ENCODE measurements at places on chromosomes 6 and 20.

GRCh38 chr6:79862711-79863110 lies 84.6 kb downstream of the ELOVL4 start:
- DNase-seq, result no peak

- DNase-seq, result no peak
These were observed 98.8 kb downstream of the YTHDF1 start for GRCh38 chr20:63117151-63117550.

GRCh38 chr6:33950472-33950881 lies 146.7 kb upstream of the MLN start:
- DNase-seq, result no peak

DNA sequence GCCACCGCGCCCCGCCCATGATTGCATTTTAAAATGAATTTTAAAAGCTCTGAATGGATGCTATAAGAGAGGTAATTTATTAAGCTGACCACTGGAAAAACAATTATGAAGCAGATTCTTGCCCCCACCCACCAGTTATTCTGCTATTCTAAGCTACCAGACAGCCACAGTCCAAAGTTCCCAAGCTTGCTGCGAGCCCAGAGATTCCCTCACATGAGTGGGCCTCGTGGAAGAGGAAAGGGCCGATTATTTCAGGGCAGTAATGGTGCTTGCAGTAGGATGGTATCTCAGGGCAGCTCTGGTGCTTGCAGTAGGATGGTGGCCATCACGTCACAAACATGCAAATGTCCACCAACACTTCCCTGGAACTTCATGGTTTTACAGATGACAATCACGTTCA lies 56.7 kb downstream of the SLC22A23 start:
- no peak for DNase-seq

- DNase-seq, result no peak
These were observed 21.8 kb downstream of the PKHD1 start for GRCh38 chr6:52065621-52066020.

GRCh38 chr20:50015993-50016770 lies 33.4 kb downstream of the SNAI1 start:
- no peak for DNase-seq

DNA sequence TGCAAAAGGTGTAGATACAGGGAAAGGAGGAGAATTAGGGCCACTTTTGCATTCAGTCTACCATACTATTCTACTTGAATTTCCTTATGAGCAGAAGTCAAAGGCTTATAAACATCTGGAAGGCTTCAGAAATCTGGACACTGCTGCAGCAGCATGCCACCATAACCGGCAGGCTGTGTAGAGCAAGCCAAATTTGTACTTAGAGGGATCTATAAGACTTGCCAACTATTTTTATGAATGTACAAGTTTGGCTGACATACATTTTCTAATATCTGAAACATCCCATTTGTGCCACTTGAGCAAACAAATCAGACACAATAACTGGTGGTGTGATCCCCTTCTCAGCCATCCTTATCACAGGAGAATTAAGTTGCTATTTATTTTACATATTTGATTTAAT lies 14.0 kb upstream of the PLCB1 start:
- DNase-seq, result no peak

DNA sequence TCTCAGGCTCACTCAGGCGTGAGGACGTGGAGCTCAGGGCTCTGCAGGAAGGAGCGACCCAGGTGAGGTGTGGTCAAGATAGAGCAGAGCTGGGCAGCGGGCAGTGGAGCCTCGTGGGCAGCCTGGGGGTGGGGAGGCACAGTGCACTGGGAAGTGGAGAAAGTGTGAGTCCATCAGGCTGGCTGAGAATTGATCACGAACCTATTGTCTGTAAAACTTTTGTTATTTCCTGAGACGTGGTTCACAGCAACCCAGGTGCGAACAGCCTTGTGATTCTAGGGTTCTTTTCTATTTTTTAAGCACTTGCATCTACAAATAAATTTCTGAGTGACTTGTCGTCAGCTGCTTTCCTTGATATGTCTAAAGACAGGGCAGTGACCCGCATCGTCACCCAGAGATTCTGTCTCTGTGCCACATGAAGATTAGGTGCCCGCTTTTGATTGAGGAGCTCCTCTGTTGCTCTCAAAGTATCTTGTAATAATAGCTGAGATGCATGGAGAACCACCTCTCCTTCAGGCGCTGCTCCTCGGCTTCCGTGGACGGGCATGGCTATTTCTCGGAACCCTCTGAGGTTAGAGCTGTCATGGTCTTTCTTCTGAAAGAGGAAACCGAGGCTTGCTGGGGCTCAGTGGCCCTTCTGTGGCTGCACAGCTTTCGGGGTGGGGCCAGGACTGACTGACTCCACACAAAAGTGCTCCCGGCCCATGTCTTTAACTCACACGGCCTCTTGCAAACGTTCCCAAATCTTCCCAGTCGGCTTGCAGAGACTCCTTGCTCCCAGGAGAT lies 662 bp upstream of the CCR6 start:
- no peak for DNase-seq

GRCh38 chr6:139161169-139161568 lies 26.3 kb downstream of the HECA start:
- DNase-seq, result peak; percentile 18

DNA sequence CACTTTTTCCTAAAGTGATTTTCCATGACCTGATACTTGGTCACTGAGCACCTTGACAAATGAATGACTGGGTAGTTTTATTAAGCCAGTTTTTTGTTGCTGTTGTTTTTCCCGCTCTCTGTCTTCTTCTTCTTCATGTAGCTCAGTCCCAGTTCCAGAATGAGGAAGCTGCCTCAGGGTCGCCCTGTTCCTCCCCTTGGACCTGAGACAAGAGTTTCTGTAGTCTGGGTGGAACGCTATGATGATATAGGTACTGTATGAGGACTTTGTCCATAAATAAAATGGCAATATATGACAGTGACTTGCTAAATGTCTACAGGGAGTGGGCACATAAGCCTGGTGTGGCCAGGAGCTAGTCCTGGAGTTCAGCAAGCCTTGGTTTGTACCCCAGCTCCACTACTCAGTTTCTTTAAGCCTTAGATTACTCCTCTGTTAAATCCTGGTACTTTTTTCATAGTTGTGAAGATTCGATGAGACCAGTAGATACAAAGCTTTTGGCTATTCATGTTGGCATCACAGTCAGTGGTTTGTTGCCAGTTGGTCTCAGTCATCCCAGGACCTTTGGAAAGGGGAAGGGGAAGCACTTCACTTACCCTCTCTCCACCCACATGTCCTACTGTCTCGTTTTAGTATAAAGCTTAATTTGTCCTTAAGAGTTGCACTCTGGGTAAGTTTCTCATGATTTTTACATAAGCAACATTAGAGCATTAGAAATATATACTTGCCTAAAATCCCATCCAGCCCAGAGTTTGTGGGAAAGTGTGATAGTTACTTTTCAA lies 11.1 kb upstream of the ADIG start:
- no peak for DNase-seq

GRCh38 chr6:116434056-116434725 lies 27.0 kb upstream of the CALHM6 start:
- DNase-seq, result no peak

GRCh38 chr6:21046276-21046675 lies 512.0 kb downstream of the CDKAL1 start:
- no peak for DNase-seq

GRCh38 chr20:63217706-63218105 lies 1.8 kb upstream of the YTHDF1 start:
- no peak for DNase-seq

DNA sequence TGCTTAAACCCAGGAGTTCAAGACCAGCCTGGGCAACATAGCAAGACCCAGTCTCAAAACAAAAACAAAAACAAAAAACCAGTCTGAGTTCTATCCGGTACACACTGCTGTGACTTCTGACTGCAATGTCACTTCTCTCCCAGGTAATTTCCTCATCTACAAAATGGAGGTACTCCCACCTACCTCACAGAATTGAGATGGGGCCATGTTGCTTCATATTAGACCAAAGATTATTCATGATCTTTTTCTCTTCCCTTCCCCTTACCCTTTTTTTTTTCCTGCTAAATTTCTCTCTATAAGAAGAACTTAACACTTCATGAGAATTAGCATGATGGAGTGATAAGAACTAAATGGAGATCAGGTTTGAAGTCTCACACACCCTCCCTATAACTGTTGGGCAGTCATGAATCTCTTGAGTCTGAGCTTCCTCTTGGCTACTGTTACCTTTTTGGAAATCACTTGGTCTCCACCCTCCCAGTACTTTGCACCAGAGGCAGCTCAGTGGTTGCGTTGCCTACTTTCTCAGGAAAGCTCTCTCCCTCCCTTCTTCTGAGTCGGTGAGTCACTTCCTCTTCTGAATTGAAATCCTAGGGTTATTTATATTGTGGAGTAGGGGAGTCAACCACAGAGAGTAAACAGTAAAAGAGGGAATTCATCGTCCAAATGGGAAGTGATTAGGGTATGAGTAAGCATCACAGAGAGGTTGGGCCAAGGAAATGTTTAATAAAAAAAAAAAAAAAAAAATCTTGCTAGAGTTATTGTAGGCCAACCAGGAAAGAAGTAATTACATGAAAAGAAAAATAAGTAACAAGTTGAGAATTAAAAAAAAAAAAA lies 59.9 kb upstream of the MAP7 start:
- DNase-seq, result no peak

DNA sequence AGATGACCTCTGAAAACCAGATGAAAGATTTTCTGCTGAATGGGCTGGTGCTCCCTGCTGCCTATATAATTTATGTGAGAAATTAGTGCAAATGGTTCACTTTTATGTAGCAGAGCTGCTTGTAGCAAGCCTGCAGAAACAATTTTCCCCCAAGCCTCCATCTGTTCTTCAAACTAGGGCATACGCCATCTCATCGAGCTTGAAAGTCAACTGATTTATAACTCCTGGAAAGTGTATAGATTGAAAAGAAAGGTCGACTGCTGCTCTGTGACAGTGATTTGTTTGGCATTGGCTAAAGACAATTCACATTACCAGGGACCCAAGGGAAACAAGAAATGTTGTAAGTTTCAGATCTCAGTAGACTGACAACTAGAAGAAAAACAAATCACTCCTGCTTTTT lies 93.3 kb downstream of the PACRG start:
- no peak for DNase-seq

GRCh38 chr6:109071125-109071917 lies 23.3 kb downstream of the SESN1 start:
- no peak for DNase-seq

DNA sequence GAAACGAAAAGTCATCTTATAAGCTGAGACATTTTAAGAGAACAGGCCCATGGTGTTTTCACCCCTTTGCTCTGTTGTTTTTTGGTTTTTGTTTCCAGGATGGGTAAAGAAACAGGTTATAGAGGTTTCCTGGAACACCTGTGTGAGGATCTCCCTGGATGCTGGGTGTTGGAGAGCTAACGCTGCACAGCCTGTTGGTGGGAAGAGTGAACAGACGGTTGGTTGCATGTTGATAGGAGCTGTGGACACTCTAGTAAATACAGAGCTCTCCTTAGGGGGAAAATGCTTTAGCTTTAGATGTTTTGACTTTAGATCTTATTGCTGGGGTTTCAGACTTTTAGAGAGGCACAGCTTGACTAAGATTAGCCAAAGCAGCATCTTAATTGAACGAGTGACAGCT lies 235.2 kb downstream of the SOX4 start:
- DNase-seq, result no peak

DNA sequence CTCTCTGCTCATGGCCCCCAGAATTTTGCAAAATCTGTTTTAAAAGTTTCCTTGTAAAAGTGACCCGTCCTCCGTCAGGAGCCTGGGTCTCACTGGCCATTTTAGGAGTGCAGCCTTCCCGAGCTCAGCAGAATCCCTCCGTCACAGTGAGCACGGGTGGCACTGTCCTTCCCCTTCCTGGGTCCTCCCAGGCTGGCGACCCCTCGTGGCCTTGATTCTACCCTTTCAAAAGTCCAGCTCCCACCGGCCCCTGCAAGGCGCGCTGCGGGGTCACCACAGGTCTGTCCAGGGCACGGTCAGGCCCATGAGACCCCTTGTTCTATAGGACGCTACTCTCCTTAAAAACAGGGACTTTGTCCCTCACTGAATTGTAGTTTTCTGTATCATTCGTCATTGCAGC lies 112.7 kb downstream of the PSMB1 start:
- no peak for DNase-seq

DNA sequence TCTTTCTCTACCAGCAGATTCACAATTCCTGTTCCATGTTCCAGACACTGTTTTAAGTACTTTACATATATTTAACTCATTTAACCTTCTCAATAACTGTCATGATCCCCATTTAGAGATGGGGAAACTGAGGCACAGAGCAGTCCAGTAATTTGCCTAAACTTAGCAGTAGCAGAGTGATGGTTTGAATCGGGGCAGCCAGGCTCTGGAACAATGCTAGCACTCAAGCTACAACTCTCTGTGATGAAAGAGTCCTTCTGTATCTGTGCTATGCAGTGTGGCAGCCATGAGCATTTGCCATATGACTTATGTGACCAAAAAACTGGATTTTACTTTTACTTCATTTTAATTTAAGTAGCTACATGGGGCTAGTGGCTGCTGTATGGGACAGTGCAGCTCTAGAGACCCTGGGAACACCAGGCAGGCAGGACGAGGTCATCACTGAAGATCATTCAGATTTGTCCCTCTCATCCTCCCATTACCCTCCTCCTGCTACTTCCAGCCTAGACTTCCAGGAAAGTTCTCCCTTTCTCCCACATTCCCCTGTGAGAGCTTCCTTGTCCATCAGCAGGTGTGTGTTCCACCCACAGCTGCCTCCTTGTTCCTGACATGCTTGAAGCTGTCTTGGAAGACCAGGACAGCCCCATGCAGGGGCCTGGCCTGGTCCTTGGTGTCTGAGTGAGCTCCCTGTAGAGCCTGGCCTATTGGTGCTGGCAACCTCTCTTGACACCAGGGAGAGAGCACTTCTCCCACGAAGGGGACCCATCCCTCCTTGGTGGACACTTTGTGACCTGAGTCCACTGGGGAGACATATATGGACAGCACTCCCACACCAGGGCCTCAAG lies 157.0 kb downstream of the MRPL14 start:
- DNase-seq, result no peak

- DNase-seq, result no peak
These were observed 295.9 kb downstream of the PACRG start for GRCh38 chr6:163023700-163024099.

- no peak for DNase-seq
These were observed 36.4 kb upstream of the SMOC2 start for GRCh38 chr6:168404560-168404959.

- no peak for DNase-seq
These were observed 63.2 kb downstream of the MAP3K5 start for GRCh38 chr6:136728976-136729515.

- no peak for DNase-seq
These were observed 112.4 kb downstream of the PRKN start for GRCh38 chr6:162615016-162615705.
